ENCODE measurements at places on chromosomes 12 and 14.

- no peak for DNase-seq
These were observed 307.7 kb downstream of the CCDC91 start for GRCh38 chr12:28497889-28498411.

- DNase-seq = no peak
These were observed 32.0 kb upstream of the SEL1L start for GRCh38 chr14:81565441-81566290.

GRCh38 chr14:22900081-22900799, 17.2 kb downstream of the REM2 start:
- DNase-seq = no peak

DNA sequence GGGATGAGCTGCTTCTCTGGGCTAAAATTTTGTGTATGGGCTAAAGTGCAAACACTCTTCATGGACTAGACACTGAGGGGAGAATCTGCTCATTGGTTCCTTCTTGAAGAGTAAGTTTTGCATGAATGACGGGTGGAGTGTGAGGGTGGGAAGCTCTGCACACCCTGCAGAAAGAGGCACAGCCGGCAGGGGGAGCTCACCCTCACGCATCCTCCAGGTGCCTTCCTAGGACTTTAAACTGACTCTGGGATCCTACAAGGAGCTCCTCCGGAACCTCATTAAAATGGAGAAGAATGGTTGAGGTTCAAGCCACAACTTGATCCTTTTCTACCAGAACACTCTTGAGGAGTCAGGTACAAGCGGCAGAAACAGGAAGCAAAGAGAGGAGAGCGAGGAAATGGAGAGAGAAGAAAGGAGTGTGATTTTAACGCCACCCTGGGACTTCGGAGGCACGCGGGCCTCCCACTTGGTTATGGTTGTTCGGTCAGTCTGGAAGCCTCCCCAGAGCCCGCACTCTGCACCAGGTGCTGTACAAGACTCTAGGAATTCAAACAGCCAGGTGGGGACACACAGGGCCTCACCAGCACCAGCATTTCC, 87.5 kb downstream of the SETD3 start:
- no peak for DNase-seq

- DNase-seq = no peak
These were observed 52.0 kb downstream of the NAV3 start for GRCh38 chr12:77882709-77883108.

GRCh38 chr12:119171291-119171690, 7.4 kb upstream of the HSPB8 start:
- DNase-seq = no peak

- no peak for DNase-seq
These were observed 3.3 kb downstream of the CCT2 start for GRCh38 chr12:69588527-69588926.

- DNase-seq = no peak
These were observed 43.3 kb upstream of the NT5DC3 start for GRCh38 chr12:103884316-103884715.

DNA sequence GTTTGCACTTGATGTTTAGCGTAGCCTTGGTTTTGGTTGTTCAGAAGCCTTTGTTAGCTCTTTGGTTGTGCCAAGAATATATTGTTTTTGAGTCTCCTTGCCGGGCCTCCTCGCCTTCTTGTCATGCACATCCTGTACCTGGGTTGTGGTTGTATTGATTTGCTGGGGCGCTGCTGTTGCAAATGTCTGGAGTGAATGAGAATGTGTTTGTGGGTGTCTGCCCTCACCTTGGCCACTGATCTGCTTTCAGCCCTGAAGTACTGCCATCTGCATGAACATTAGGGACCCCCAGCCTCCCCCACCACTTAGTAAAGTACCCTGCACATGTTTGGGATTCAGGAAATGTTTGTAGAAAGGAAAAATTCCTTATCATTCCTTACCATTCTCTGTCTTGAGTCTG, 16.5 kb downstream of the PRKCH start:
- no peak for DNase-seq

GRCh38 chr12:108375986-108376663, 37.0 kb upstream of the CMKLR1 start:
- DNase-seq = no peak

DNA sequence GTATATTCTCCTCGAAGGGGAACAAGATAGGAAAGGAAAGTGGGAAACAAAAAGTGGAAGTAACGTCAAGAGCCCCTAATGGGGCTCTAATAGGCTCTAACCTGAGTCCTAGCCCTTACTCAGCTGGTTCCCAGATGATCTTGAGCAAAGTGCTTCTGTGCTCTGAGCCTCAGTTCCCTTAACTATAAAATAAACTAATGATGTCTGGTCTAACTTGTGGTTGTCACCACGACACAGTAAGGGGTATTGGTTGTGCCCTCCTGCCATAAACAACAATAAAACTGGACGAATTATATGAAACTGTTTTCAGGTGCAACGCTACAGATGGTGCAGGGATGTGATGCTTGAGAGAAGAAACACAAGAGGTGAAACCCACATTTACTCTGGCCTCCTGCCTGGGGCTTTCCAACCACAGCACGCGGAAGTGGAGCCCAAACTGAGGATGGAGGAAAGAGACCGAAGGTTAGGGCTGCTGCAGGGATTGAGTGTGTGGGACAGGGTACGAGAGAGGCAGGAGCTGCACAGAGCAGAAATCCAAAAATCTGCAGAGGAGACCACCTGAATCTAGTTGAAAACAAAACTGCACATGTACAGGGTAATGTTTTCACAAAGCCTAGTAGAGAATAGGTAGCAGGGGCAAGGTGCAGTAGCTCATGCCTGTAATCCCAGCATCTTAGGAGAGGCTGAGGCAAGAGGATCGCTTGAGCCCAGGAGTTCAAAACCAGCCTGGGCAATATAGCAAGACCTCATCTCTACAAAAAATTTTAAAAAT, 45.6 kb upstream of the BCL2L14 start:
- no peak for DNase-seq

DNA sequence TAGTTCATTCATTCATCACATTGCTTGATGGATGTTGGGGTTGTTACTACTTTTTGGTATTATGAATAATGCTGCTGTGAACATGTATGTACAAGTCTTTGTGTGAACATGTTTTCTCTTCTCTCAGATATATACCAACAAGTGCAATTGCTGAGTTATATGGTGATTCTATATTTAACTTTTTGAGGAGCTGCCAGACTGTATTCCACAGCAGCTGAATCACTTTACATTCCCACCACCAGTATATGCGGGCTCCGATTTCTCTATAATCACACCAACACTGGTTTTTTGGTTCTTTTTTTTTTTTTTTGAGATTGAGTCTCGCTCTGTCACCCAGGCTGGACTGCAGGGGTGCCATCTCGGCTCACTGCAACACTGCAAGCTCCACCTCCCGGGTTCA, 22.2 kb upstream of the PLEKHG6 start:
- DNase-seq = no peak

DNA sequence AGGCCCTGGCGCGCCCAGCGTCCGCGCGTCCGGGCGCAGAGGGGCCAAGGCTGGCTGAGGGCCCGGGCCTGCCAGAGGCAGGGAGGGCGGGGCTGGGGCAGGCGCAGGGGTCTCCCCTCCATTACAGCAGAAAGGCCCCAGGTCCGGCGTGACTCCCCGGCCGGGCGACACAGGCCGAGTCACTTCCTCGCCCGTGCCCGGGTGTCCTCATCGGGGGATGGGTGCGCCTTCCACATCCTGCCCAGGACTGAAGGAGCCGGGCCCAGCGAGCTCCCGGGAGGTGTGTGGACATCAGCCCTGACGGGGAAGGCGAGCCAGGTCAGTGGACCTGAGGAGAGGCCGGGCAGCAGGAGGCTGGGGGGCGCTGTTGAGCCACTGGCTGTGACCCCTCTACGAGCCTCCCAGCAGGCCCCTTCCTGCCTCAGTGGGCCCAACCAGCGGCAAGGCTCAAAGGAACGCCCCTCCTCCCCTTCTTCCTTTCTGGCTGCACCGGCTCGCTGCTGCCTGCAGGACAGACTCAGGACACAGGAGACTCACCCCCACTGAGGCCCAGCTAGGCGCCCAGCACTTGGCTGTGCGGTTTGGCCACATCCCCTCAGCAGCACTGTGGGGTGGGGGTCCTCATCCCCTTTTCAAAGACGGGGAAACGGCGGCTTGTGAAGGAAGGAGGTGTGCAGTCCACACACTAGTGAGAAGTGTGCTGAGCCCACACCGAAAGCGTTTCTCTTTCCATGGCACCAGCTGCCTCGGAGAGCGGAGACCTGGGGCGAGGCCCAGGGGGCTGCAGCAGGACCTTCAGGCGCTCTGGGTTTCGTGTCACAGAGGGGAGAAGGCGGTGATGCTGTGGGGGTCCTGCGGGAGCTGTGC, 606 bp downstream of the TNFAIP2 start:
- no peak for DNase-seq

GRCh38 chr12:27460471-27460978, 14.0 kb downstream of the SMCO2 start:
- DNase-seq = no peak

- no peak for DNase-seq
These were observed 48.8 kb upstream of the FOXN3 start for GRCh38 chr14:89465876-89466275.

DNA sequence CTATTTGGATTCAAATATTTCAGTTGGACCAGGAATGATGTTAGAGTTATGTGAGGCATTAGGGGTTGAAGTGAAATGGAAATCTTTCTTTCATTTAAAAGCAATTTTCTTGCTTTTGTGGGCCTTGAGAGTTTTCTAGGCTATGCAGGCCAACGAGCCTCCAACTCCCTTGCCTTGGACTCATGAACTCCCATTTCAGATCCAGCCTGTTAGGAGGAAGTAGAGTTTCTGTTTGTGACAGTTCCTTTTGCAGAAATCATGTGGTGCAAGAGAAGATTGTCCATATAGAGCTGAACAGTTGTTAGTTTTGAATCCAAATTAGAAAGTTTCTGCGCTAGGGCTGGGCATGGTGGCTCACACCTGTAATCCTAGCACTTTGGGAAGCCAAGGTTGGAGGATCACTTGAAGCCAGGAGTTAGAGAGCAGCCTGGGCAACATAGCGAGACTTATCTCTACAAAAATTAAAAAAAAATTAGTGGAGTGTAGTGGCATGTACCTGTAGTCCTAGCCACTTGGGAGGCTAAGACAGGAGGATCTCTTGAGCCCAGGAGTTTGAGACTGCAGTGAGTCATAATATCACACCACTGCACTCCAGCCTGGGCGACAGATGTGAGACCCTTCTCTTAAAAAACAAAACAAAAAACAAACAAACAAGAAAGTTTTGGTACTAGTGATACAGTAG, 47.3 kb upstream of the MED13L start:
- no peak for DNase-seq

- no peak for DNase-seq
These were observed 956.7 kb upstream of the SEL1L start for GRCh38 chr14:82490397-82490796.

GRCh38 chr14:50666772-50667683, 1.1 kb downstream of the SAV1 start:
- no peak for DNase-seq

- no peak for DNase-seq
These were observed 220.1 kb downstream of the SOX5 start for GRCh38 chr12:23729359-23729758.

GRCh38 chr12:96720363-96720705, 186.7 kb upstream of the NEDD1 start:
- no peak for DNase-seq

DNA sequence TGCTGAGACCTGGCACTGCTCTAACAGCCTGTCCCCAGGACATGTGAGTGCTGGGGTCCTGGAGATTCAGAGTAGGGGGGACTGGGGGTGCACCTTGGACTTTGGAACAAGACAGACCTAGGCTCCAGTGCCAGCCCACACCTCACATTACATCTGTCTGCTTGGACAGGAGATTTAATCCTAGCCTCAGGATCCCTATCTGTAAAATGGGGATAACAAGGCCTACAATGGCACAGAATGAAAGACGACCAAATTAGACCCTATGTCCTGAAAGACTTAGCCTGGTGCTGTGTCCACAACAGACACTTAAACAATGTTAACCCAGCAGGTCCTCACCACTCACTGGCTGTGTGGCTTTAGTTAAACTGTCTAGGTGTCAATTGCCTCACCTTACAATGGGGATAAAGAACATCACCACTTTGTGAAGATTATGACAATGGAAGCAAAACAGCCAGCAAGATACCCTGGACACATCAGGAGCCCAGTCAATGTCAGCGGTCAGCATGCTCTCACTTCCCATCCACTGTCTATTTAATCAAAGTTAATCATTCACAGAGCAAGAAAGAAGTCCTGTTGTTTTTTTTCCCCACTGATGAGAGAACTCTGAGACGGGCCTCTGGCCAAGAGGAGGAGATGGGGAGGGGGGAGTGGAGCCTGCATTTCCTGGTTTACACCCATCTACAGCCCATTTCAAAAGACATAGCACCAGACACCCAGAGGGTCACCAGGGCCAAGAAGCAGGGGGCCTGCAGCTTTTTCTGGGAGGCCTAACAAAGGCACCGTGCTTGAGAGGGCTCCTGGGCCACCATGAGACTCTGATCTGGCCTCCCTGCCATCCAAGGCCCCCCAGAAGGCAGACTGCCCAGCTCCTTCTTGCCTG, 40.6 kb downstream of the ACTN1 start:
- no peak for DNase-seq

DNA sequence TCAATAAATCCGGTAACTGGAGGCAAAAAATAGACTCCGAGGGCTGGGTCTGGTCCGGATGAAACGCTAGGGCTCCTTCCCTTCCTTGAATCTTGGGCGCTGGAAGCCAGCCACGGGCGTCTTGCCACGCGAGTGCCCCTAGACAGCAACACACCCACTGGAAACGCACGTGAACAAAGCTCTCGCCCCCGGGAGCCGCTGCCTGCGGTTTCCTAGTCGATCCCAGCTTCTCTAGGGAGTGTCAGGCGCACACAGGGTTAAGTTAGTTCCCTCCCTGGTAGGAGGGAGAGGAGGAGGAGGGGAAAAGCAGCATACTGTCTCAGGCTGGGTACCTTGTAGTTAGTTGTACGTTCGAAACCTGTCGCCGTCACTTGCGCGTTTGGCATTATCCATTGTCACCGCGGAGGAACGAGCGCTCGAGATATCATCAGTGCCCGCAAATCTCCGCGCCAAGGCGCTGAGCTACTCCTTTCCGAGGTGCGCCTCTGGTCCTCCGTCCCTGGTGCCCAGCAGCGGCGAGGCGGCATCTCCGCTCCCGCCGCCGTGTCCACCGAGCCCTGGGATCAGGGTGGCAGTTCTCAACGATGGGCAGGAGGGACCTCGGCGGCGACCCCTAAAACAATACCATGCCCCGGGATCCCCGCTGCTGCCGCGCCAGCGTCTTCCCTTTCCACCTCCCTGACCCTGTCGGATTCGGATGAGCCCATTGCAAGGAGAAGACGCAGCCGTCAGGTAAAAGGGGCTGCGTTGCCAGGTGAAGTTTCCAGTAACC, at the start of gene FLRT2:
Gene FLRT2, plus strand, starts transcription at position 342 of the 772 bp plus-strand sequence. CDS start 91,371 bp downstream, outside the sequence.
- DNase-seq = no peak

DNA sequence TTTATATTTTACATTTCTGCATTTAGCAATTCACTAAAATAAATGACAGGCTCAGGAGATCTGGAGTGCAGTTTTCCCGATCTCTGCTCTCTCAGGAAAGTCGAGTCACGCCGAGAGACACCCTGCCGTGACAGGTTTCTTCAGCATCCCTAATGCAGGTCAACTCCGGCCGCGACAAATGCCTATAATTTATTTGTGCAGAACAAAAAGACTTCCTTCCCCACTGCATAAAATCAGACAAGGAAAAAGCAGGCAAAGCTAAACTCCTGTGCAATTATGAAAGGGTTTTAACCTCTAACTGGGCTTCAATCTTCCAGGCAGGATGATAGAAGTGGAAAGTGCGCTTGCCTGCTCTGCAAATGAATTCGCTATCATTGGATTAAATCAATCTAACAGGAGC, 28.1 kb downstream of the SPRING1 start:
- no peak for DNase-seq
